ENCODE measurements at places on chromosomes 4 and X.

DNA sequence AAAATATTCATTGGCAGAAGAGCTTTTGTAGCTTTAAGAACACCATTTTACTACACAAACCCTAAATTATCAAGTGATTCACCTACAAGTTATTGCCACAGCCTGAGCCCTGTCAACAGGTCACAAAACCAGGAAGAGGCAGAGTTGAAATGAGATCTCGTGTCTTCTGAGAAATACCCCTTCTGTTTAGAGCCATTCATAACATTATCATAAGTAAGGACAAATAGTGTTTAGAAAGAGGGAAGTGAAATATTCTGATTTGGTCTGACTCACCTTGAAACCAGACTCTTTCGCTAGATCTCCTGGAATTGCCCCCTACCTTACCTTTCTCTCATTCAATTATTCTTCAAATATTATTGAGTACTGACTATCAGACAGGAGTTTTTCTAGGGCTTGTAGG lies 5.9 kb downstream of the ETDB start:
- DNase-seq: no peak

DNA sequence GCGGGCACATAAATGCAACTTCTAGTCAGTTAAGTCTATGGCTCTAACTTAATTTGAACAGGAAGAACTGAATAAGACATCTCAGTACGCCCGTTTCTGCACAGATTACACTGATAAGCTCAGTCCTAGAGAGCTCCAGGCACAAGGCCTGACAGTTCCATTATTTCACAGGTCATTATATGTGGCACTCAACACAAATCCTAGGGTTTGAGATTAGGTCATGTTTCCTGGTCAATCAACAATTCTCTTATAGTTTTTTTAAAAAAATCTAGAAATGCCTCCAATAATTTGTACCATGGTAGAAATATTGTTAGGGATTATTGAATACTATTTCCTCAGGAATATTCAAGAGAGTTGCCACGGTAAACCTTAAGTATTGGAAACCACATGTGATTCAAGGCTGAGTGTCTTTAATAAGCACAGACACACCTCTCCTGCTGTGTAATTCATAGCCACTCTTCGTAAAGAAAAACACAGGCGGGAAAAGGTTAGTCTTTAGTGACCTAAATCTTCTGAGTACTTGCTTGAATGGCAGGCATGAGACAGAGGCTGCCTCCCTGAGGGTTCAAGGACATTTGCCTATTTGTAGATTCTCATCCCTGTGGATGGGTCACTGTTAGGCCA lies 342.9 kb upstream of the ADGRL3 start:
- no peak for DNase-seq

GRCh38 chr4:133046156-133046555 lies 102.9 kb upstream of the PCDH10 start:
- DNase-seq: no peak

GRCh38 chrX:20969565-20969964 lies 404.7 kb upstream of the CNKSR2 start:
- no peak for DNase-seq

DNA sequence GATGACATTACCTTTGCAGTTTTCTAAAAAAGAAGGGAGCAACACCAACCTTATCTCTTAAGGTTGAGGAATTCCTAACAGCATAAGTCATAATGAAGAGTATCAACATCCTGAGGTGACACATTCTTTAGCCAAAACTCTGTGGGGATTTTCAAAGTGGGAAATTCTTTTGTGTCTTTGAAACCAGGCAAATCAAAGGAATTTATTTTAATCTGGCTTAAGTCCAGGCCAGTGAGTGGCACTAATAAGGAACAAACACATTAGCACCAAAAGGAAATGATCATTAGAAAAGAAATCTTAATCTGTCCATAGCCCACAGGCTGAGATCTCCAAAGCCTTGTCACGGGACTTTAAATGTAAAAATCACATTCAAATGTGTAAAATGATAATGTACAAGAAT lies 110.1 kb downstream of the LARP7 start:
- no peak for DNase-seq

GRCh38 chrX:109920868-109921267 lies 82.0 kb upstream of the TMEM164 start:
- no peak for DNase-seq

- DNase-seq: peak; percentile 64
Observed at GRCh38 chrX:134622056-134622812, 36.0 kb downstream of the PLAC1 start.

DNA sequence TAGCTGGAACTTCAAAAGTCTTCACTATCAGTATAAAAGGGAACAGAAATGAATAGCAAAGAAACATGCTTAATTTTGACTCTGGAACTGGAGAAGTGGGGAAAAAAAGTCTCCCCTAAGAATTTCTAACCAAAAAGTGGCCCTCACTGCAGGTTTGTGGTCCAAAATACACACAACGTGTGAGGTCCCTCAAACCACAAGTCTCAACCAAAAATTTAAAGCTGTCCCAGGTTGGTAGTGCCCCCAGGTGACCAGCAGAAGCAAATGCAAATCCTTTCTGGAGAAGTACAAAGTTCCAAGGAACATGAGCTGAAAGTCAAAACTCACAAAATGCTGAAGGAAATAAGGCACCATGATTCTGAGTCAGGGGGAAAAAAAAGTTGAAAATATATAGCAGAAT lies 23.6 kb upstream of the VAMP7 start:
- no peak for DNase-seq

- DNase-seq: no peak
Observed at GRCh38 chrX:153411988-153412574, 809 bp downstream of the ZFP92 start.

GRCh38 chr4:127772769-127773671 lies 9.1 kb upstream of the HSPA4L start:
- DNase-seq: no peak

- DNase-seq: no peak
Observed at GRCh38 chrX:1031521-1032430, 180.7 kb downstream of the CRLF2 start.

DNA sequence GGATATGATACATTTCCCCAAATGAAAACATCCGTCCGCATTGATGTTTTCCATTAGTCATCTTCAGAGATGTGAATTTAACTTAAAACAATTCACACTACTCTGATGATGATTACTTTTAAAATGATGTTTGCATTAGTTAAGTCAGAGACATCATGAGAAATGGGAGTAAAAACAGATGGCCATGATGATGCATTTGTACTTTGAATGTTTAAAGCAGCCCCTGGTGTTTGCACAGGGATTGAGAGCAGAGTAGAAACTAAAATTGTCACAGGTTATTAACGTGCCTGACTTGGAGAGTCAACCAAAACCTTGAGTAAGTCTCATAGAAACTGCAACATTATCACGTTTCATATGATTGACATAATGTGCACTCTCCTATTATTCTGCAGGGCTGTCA lies 117.2 kb downstream of the CFAP299 start:
- DNase-seq: no peak

DNA sequence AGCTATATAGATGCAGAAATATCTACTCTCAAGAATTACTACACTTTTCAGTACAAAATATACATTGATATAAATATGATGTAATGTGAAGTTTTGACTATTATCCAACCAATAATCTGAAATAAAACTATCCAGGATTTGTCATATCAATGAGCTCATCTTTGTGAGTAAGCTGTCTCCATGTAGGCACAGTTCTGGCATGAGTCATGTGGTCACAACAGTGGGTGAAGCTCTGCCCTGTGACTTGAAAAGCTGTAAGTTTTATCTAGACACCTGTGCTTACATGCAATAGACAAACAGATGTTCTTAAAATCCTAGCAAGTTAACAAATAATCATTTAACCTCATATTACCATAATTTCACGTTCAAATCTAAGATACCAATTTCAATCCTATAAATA lies 192.7 kb downstream of the GABRG1 start:
- no peak for DNase-seq

DNA sequence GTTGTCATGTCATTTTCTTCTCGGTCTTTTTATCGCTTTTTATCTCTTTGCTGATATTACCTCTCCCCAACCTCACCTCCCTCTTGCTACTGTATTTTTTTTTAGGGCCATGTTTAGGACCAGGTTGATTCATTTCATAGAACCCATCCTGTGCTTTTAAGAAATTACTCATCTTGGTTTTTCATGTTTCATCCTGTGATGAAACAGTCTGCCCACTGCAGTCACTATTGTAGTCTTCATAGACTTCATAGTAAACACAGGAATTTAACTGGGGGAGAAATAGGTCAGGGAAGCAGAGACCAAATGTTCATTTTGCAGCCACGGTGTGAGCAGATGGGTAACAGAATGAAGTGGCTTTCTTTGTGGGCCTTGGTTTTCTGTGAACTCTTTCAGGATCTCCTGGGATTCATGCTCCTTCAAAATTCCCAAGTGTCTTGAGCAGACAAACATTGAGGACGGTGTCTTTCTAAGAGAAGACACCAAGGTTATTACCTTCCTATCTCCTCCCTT lies 161.8 kb downstream of the NAA11 start:
- no peak for DNase-seq

- DNase-seq: no peak
Observed at GRCh38 chr4:80931631-80932081, 98.9 kb upstream of the BMP3 start.

GRCh38 chr4:186643501-186644310 lies 80.0 kb downstream of the FAT1 start:
- peak; percentile 26 for DNase-seq

DNA sequence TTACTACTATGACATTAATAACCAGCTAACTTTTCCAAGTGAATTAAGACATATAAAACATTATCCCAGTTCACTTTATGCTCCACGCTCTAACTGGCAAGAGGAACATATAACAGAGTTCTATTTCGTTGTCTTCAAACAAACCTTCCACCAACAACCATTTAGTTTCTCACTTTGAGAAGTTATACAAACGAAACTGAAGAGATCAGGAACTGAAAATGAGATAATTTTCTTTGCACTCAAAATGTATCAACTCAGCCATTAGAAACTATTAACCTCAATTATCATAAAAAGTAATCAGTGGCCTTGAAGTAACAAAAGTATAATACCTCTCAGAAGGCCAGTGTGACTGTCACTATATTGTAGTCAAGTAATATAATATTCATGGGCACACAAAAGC lies 70.1 kb downstream of the CHM start:
- DNase-seq: no peak

DNA sequence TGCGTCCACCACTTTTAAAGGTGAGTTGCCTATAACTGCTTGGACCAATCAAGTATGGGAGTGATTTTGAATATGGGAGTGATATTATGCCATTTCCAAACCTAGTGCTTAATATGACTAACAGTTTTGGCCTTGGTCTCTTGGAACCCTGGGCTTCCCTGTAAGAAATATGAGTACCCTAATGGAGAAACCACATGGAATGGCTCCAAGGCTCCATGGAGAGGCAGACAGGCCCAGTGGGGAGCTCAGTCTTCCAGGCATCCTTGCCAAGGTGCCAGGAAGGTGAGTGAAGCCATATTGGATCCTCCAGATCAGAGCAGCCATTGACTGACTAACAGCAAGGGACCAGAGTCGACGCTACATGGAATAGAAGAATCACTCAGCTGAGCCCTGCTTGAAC lies 53.2 kb downstream of the MAML3 start:
- no peak for DNase-seq

DNA sequence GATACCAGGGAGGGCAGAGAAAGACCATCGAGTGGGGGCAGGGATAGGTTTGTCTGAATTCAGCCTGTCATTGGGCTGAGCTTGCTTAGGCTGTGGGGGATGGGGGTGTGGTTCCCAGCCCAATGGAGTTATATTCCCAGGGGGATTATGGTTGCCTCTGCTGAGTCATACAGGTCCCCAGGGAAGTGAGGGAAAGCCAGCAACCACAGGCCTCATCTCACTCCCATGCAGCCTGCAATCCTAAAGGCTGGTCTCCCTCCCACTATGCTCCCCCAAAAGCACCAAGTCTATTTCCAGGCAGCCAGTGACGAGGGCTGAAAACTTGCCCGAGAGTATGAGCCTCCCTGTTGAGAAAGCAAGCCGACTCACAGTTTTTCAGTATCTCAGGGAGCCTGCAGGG lies 39.3 kb downstream of the AFM start:
- DNase-seq: no peak

- no peak for DNase-seq
Observed at GRCh38 chrX:16870862-16871815, 977 bp upstream of the RBBP7 start.

DNA sequence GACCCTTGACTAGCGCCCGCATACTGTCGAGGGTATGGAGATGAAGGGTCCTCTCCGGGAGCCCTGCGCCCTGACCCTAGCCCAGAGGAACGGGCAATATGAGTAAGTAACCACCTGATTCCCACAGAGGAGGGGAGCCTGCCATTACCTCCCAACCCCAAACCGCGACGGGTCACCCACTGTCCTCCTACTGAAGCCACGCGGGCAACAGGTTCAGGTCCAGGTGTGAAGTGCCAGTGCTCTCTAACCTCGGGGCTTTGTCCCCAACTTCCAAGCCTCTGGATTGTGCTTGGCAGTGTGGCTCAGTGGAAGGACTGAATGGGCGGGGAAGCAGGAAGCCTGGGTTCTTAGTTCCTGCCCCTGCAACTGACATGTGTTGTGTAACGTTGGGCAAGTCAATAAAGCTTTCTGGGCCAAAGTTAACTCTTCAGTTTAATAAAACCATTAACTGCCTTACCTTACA lies 694 bp downstream of the OCRL start:
- peak; percentile 18 for DNase-seq

DNA sequence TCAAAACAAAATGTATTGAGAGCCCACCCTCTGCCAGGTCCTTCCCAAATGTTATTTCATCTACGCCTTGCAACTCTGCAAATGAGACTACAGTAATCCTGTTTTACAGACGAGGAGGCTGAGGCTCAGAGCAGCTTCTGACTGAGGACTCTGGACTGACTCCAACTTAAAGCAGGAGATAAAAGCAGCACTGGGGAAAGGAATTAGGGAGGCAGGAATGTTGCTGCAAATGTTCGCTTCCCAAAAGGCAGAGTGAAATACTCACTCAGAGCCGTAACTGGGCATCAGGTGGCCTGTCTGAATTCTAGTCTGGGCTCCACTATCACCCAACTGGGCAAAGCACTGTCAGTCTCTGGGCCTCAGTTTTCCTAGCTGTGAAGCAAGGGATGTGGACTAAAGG lies 94.7 kb upstream of the SRD5A3 start:
- DNase-seq: no peak

DNA sequence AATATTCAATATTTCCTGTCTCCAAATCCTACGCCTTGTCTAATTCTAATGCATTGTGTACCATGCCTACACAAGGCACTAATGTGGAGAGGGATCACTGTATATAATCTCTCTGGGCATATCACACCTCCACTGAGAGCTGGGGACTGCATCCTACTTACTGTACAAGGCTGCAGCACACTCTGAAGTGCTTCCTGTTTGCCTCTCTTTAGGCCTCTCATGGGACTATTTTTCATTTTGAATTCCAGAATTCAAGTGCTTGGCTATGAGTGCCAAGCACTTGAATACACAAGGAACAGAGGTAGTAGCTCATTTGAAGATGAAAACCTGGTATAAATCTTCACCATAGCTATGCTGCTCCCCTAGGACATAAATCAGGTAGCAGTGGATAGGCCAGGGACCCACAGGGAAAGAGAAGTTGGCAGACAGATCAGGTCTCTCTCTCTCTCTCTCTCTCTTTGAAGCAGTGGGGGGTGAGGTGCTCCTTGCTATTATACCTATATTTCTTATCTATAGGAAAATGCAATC lies 229.7 kb upstream of the MBNL3 start:
- no peak for DNase-seq

GRCh38 chrX:129802863-129803262 lies 23.1 kb downstream of the SASH3 start:
- DNase-seq: no peak

GRCh38 chr4:25844961-25845712 lies 17.7 kb downstream of the SEL1L3 start:
- no peak for DNase-seq

GRCh38 chr4:107896646-107897045 lies 34.7 kb upstream of the CYP2U1 start:
- no peak for DNase-seq

- DNase-seq: peak; percentile 8
Observed at GRCh38 chr4:150518559-150518958, 63.4 kb upstream of the MAB21L2 start.
